ENCODE measurements at places on chromosomes 6 and 20.

GRCh38 chr20:61673152-61673847, 392.4 kb downstream of the TAF4 start:
- DNase-seq = no peak

- DNase-seq = no peak
These were observed 19.9 kb upstream of the PREX1 start for GRCh38 chr20:48847498-48848205.

GRCh38 chr20:47195573-47195972, 160.9 kb downstream of the ZMYND8 start:
- DNase-seq = no peak

- no peak for DNase-seq
These were observed 29.4 kb upstream of the KIF3B start for GRCh38 chr20:32248043-32248442.

DNA sequence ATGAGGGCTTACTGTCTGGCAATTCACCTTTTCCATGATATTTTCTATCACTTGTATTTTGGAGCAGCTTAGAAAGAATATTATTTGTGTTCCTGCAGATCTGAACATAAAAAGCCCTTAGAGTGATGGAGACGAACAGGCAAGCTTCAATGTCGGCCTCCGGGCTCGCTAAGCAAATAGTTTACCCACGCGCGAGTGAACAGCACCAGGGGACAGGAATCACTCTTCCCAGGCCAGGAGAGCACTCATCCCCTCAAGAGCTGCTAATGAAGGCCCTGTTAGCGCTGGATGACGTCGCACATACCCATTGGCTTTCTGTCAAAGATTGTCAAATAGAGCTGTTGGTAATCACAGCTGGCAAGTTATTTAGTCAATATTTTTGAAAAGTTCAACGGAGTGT, 395.7 kb downstream of the ZFAND3 start:
- DNase-seq = no peak

GRCh38 chr6:156901309-156902019, 124.3 kb downstream of the ARID1B start:
- DNase-seq = no peak

DNA sequence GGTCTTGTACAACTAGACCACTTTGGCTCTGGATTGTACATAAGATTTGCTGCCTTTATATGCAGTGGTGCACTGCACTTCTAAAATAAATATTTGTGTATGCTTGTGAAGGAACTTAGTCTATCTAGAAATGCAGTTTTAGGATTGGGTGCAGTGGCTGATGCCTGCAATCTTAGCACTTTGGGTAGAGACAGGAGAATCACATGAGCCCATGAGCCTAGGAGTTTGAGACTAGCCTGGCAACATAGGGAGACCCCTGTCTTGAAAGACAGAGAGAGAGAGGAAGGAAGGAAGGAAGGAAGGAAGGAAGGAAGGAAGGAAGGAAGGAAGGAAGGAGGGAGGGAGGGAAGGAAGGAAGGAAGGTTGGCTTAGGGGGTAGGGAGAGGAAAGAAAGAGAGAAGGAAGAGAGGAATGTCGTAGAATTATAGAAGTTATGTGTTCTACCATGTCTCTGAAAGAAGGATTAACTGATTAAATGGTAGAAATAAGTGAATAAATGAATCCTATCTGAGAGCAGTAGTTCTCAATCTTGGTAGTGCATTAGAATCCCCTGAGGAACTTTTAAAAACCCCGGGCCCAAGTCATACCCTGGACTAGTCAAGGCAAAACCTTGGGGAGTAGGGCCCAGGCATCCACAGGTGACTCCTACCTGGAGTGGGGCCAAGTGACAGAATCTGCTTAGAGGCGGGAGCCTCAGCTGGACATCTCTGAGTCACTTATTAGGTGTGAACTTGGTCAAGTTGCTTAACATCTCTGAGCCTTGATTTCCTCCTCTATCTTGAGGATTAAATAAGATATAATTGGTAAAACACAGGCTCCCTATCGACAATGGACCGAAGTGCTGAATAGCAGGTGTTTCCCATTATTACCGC, 130.3 kb downstream of the ZNF217 start:
- no peak for DNase-seq

- DNase-seq = peak; percentile 53
These were observed 150.4 kb downstream of the BFSP1 start for GRCh38 chr20:17380801-17381200.

- DNase-seq = no peak
These were observed 7.6 kb upstream of the TP53RK start for GRCh38 chr20:46696791-46697279.

Measured in fibroblast of upper back skin (primary cell).